ENCODE measurements at places on chromosomes 12 and 14. TPM values are rescaled to one million over a fixed set of nuclear protein-coding genes. Genes with fewer than 3 reads are reported as not detected.

GRCh38 chr12:51033048-51033447, 6.9 kb upstream of the SLC11A2 start:
- H3K36me3 ChIP-seq = no peaks in the 10 kb centered on the region
- H3K4me1 ChIP-seq = peaks cover 2% of the 10 kb centered on the region
- no peak overlapping the region for H3K4me3 ChIP-seq
- peaks cover 7% of the 10 kb centered on the region for H3K27me3 ChIP-seq

DNA sequence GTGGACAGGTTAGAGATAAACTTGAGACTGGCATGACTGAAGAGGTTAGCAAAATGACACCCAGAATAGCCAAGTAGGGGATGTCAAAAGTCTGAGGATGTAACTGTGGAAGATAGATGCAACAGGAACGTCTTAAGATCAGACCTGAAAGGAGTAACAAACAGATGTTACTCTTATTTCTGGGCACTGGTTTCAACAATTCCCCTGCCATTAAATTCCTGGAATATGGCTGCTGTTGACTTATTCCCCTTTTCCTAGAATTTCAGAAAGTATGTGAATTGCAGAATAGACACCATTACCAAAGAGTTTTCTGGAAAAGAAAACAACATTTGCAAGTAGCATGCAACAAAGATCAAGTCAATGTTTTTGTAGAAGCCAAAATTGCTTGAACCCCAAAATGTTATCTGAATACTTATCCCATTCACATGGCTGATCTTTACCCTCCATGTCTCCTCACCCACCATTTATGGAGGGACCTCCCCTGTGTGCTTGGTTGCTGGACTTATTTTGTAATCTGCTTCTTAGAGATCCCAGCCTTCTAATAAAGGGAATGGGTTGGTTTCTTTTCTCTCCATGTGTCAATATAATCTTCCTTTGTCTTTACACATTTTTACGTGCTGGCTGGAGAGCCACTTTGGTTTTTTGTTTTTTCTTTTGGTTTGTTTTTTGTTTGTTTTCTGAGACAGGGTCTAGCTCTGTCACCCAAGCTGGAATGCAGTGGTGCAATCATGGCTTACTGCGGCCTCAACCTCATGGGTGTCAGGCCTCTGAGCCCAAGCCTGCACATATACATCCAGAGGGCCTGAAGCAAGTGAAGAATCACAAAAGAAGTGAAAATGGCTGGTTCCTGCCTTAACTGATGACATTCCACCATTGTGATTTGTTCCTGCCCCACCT, 57.0 kb downstream of the BBS10 start:
- H3K4me1 ChIP-seq = no peaks in the 10 kb centered on the region
- no peaks in the 10 kb centered on the region for H3K36me3 ChIP-seq
- H3K27ac ChIP-seq = no peak overlapping the region
- H3K4me3 ChIP-seq = no peak overlapping the region
- H3K27me3 ChIP-seq = peaks cover 4% of the 10 kb centered on the region

DNA sequence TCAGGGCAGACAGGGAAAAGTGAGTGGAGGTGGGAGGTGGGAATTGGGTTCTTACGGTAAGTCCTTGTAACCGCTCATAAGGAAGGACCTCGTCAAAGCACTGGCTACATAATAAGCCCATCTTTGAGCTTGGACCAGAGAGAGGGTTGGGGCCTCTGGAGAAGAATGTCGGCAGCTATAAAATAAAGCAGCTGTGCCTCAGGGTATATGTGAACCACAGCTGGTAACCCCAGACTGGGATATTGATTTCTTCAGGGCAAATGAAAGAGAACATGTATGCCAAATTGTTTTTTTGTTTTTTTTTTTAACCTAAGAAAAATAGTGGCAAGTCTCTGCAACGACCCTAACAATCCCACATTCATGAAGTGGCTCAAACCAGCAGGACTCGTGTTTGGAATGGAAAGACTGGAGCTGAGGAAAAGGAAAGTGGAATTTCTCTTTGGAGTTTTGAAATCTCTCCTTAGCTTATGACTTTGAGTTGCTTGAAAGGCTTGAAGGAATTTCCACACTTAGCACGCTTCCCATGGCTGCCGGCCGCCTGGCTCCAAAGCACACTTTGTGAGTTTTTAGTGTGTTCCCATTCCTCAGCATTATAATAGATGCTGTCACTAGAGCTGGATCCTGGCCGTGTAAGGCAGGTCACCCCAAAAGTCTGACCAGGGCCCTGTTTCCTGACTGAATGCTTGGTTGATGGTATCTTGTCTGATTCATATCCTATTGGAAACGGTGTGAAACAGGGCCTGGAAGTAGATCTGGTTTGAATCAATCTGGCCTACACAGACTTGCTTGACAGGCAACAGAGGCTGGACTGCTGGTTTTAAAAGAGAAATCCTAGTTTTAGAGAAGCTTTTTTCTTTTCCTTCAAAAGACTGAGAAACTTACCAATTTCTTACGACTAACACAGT, 244.7 kb downstream of the MSRB3 start:
- no peaks in the 10 kb centered on the region for H3K27me3 ChIP-seq
- no peak overlapping the region for H3K27ac ChIP-seq
- H3K4me3 ChIP-seq = no peak overlapping the region
- no peaks in the 10 kb centered on the region for H3K36me3 ChIP-seq

GRCh38 chr12:65832217-65832616, 7.9 kb downstream of the HMGA2 start:
- no peak overlapping the region for H3K4me3 ChIP-seq
- H3K36me3 ChIP-seq = no peaks in the 10 kb centered on the region
- no peak for DNase-seq

GRCh38 chr12:54044425-54045103, 9.1 kb upstream of the HOXC4 start:
- H3K27me3 ChIP-seq = peaks cover 96% of the 10 kb centered on the region
- no peak overlapping the region for H3K27ac ChIP-seq
- peaks cover 14% of the 10 kb centered on the region for H3K4me1 ChIP-seq

DNA sequence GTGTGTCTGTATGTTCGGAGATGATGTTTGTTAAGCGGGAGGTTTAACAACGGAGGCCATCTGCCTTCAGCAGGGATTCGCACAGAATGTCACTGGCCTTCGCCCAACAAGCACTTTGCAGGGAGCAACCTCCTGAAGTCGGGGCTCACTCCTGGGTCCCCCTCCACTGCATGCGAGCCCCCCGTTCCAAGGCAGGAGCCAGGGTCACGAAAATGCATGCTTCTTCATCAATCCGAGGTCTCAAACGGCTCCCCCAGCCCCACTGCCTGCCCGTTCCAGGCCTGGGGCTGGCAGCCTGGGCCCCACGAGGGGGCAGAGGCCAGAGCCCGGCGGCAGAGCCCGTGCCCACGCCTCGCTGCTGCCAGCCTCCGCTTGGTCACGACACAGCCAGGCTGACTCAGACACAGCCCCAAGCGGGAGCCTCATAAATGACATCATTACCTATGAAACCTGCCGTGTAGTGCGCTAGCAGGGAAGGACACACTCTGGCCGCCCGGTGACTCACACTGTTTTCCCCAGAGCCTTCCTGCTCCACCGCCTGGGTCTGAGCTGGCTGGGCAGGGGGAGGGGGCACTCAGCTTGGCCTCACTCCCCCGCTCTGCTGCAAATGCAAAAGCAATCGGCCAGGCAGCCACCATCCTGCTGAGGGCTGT, 169.5 kb upstream of the RTL1 start:
- no peaks in the 10 kb centered on the region for H3K4me1 ChIP-seq
- no peaks in the 10 kb centered on the region for H3K36me3 ChIP-seq
- no peak overlapping the region for H3K27ac ChIP-seq
- H3K27me3 ChIP-seq = peaks cover 16% of the 10 kb centered on the region

The OASL gene
- 34.2 TPM for total RNA-seq

The L2HGDH gene
- total RNA-seq = 9.6 TPM

The SLCO1A2 gene
- total RNA-seq = not detected
